ENCODE measurements at places on chromosomes 2 and 18. TPM values are rescaled to one million over a fixed set of nuclear protein-coding genes. Genes with fewer than 3 reads are reported as not detected.

The DNAH6 gene
- polyA plus RNA-seq: 0.34 TPM

- no peak for DNase-seq
Observed at GRCh38 chr2:217880287-217880889, 122.4 kb downstream of the TNS1 start.

GRCh38 chr2:75707901-75708300 lies 2.8 kb downstream of the GCFC2 start:
- no peak for DNase-seq

DNA sequence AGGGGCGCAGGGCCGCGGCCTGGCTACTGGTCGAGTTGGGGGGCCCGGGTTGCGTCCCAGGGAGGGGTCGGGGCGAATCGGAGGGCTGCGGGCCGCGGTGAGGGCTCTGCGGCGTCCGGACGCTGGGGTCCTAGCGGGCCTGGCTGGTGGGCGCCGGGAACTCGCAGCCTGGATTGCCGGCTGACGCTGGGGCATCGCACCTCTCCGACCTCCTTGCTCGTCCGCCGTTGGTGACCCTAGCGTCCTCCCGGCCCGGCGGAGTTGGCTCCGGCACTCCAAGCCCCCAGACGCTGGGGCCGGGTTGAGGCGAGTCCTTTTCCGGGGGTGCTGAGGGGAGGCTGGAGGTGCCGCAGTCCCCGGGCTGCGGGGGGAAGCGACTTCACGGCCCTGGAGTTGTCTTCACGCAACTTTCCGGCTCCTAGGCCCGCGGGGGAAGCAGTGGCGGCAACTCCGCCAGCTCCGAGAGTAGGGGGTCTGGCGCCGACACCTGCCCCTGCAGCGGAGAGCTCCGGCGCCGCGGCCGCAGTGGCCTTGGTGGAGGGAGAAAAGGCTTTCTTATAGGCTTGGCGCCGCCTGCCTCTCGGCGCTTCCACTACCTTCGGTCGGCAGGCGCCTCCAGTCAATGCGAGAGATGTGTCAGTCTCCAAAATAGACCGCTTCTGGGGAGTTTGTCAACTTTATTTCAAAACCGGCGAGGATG lies 70.3 kb downstream of the HAUS1 start:
- DNase-seq: peak; percentile 34

DNA sequence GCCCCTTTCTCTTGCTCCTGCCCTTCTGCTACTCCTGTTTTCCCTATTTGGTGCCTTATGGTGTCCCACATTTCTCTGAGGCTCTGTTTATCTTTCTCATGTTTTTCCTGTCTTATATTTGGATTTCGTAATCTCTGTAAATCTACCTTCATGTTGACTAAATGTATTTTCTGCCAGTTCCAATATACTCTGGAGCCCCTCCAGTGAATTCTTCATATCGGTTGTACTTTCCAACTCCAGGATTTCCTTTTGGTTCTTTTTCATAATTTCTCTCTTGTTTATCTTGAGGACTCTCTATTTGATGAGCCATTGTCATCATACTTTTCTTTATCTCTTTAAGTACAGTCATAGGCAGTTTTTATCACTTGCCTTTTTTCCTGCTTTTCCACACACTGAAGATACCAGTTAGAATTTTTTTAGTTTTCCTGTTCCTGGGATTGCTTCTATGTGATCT lies 19.1 kb downstream of the SCLY start:
- no peak for DNase-seq

The FAM124B gene
- polyA plus RNA-seq: 0.90 TPM

- DNase-seq: no peak
Observed at GRCh38 chr18:62954366-62954765, 239.0 kb downstream of the PHLPP1 start.

The PTH2R gene
- 11.0 TPM for polyA plus RNA-seq

The ACMSD gene
- polyA plus RNA-seq: 152 TPM

DNA sequence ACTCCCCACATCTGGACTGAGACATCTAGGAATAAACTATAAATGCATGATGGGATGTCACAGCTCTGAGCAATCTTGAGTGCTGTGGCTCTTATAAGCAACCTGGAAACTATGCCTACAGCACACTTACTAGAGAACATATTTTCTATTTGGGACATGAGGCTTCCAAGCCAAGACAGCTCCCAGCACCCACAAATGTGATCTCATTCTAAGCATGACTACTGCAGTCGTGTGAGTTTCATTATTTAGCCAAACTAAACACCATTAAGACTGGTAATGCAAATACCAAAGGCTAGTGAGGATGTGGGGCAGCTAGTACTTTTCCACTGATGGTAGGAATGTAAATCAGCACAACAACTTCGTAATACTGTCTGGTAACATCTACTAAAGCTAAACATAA lies 72.5 kb downstream of the RTTN start:
- no peak for DNase-seq

The ARHGAP28 gene
- polyA plus RNA-seq: 4.6 TPM

GRCh38 chr2:70132244-70133126 lies 45.2 kb downstream of the PCBP1 start:
- peak; percentile 67 for DNase-seq

The PSMA8 gene
- polyA plus RNA-seq: not detected

The GPAT2 gene
- 1.1 TPM for polyA plus RNA-seq

DNA sequence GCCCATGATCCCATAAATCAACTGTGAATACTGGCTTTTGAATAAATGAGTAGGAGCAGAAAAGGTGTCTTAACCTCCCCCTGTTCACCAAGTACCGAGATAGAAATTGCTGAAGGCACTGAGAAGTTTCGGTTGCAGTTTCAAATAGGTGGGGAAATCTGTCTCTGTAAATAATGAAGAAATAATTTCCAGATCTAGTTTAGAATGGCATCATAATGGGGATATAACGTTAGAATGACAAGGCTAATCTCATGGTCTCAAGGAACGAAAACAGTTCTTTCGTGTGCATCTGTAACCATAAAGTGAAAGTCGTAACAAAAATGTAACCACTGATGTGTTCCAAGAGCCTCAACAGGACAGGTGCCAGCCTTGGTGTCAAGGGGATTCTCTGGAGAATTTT lies 49.9 kb upstream of the TMEM18 start:
- DNase-seq: no peak

GRCh38 chr2:67485431-67485830 lies 88.3 kb downstream of the ETAA1 start:
- DNase-seq: no peak

DNA sequence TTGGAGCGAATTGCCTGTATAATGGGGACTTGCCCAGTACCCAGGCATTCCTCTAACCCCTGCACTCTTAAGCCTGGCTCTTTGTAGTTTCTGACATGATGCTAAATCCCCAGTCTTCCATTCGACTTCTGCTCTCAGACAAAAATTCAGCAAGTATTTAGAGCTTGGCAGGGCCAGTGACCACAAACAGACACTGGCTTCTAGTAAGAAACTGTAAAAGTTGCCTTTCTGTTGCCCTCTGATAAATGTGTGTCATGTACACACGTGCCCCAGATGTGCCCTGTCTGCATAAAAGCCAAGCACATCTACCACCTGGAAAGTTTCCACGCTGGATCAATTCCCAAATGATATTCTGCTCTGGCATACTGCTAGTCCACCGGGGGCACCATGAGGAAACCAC lies 18.0 kb downstream of the PAX3 start:
- no peak for DNase-seq

The HAAO gene
- 57.2 TPM for polyA plus RNA-seq

GRCh38 chr2:46967990-46968647 lies 52.5 kb upstream of the MCFD2 start:
- no peak for DNase-seq

The VAMP5 gene
- 145 TPM for polyA plus RNA-seq

The UPP2 gene
- polyA plus RNA-seq: 20.9 TPM

The DOK6 gene
- polyA plus RNA-seq: 4.6 TPM

The SLC40A1 gene
- 45.8 TPM for polyA plus RNA-seq

The LYPD6B gene
- 17.6 TPM for polyA plus RNA-seq

GRCh38 chr2:171878481-171878993 lies 15.5 kb downstream of the SLC25A12 start:
- no peak for DNase-seq

The DPYSL5 gene
- not detected for polyA plus RNA-seq

Data from kidney (tissue), 22 donors.